ENCODE measurements at places on chromosomes 1 and 21.

DNA sequence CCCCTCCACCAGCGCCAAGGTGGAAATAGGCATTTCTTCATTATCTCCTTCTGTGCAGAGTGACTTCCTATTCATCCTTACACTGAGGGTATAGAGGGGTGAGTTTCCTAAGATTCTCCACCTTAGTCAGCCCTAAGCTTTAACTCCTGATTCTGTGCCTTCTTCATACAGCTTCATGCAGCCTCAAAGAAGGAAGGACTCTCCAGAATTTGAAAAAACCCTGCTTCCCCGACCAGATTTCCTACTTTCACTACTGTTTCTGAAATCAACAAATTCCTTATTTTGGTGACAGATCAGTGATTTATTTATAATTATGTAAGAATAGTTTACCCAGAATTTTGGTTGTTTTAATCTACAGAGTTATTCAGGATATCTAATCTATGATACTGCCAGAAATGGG is 28.6 kb downstream of the GFI1 start:
- no peak for DNase-seq

- peak; percentile 20 for DNase-seq
Observed at GRCh38 chr1:24745711-24746413, 615 bp downstream of the CLIC4 start.

DNA sequence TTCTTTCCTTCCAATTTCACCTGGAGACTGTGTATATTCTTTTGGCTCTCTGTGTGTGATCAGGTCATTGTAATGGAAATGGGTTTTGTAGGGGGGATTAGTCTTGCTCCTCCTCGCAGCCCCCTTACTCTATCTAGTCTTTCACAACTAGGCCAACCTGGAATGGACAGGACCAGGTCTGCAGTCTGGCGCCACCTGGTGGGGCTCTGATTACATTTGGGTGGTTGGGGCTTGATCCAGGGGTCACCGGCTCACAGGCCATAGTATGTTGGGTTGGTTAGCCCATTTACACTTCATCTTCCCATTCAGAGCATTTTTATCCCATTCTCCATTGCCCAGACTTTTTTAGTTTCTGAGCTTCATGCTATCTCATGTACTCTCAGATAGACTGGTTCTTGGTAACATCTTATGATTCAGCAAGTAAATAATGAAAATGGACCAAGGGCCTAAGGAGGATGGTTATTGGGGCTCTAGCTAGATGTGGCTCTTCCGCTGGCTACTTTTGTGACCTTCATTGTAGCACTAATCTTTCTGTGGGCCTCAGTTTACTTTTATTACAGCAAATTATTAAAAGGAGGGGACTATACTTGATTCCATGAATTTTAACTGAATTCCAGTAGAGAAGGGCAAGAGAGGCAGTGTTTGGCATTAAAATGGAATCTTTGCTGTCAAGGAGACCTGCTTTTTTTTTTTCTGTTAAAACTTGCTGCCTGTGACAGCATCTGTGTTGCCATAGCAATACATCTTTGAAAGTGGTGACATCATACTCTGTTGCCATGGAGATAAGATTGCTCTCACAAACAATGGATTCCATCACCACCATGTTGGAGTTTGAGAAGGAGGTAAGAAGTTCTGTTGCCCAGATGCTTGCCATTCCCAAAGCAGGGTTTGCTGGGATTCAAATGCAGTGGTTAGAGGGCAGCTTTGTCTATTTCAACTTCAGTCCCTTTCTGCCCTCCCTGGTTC is 150.1 kb downstream of the PLXNA2 start:
- peak; percentile 58 for DNase-seq

DNA sequence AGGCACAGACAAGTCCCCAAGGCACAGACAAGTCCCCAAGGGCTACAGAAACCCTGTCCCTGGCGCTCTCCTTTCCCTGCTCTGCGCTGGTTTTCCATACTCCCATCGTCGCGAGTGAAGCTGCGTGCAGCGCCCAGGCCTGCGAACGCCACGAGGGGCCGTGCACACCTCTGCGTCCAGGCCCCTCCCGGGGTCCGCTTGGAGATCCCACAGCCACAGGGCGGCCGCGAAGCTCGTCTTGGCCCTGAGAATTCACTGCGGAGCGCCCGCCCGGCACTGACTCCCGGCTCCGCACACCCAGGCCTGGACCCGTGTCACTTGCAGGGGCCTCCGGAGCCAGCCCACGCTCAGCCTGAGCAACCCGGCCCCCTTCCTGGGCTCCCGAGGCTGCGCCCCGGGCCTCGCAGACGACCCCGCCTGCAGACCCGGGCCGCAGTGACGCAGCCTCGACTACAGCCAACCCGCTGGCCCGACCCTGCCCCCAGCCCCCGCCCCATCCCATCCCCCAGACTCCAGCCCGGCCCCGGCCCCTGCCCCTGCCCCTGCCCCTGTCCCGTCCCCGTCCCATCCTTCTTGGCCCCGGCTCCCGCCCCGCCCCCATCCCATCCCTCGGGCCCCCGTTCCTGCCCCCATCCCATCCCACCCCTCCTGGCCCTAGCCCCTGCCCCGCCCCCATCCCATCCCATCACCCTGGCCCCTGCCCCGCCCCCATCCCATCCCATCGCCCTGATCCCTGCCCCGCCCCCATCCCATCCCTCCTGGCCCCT is 841 bp downstream of the POFUT2 start:
- DNase-seq: no peak

GRCh38 chr1:31797216-31797615 is 18.6 kb downstream of the SPOCD1 start:
- no peak for DNase-seq

- DNase-seq: no peak
Observed at GRCh38 chr1:55526716-55527115, 311.6 kb upstream of the USP24 start.

- DNase-seq: no peak
Observed at GRCh38 chr1:231278100-231278790, 37.2 kb downstream of the GNPAT start.

DNA sequence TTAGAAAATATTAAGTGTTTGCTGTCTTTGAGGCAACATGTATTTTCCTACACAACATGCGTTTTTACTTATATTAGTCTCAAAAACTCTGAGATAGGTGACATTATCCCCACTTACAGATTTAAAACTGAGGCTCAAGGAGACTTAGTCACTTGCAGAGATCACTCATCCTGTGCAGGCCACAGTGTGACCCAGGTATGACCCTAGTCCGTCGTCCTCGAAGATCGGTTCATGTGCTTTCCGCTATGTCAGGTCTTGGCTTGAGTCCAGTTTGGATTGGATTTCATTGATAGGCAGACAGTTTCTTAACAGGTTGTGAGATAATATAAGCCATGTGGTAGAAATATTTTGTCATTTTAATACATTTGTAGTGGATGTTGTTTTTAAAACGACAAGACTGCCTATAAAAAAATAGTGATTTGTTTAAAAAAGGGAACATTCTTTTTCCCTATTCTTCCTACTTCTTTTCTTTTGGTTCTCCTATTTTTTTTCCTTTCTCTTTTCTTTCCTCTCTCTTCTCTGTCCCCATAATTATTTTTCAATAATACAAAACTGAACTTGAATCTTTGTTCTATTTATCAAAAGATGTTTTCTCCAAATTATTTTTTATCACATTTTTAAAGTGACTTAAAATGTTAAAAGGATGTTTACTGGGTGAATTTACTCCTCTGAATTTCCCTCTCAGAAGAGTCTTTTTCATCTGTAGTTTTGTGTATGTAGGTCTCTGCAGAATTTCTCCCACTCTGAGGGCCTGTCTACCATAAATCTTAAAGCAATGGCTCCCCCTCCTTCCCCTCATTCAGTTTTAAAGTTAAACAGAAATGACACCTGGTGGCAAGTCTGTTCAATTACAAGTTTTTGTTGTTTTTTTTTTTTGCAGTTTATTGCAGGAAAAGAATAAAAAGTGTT is 81.8 kb downstream of the PHTF1 start:
- peak; percentile 34 for DNase-seq

GRCh38 chr1:173527151-173527826 is 50.2 kb downstream of the PRDX6 start:
- no peak for DNase-seq

- no peak for DNase-seq
Observed at GRCh38 chr21:35232545-35233176, 183.6 kb upstream of the RUNX1 start.

DNA sequence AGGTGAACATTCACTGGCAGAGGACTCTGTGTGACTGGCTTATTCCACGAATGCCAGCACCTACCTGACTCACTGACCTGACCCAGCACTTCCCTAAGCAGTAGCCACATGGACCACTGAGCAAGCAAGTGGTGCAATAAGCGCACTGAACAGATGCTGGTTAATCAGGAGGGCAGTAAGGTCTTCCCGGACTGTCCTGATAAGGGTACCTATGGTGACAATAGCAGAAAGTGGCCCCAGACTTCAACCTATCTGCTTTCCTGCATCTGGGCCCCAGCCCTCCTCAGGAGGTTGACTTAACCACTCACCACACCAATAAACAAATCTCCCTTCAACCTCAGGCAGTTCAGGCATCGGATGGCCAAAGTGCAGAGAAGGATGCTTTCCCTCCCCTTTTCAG is 65.7 kb downstream of the SETD4 start:
- no peak for DNase-seq

DNA sequence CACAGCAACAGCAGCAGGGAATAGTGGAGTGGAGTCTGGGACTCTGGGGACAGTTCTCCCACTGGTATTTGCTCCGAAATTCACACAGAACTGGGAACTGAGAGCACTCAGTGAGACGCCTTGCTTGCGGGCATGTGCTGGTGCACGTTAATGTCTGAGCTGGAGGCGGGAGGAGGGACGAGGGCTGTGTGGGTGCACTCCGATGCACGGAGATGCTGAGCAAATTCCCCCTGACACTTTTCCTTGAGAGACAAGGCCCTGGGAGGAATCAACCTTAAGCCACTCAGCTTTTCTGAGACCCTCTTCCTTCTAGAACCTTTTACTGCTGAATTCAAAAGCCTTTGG is 2.8 kb downstream of the RGS8 start:
- DNase-seq: no peak

DNA sequence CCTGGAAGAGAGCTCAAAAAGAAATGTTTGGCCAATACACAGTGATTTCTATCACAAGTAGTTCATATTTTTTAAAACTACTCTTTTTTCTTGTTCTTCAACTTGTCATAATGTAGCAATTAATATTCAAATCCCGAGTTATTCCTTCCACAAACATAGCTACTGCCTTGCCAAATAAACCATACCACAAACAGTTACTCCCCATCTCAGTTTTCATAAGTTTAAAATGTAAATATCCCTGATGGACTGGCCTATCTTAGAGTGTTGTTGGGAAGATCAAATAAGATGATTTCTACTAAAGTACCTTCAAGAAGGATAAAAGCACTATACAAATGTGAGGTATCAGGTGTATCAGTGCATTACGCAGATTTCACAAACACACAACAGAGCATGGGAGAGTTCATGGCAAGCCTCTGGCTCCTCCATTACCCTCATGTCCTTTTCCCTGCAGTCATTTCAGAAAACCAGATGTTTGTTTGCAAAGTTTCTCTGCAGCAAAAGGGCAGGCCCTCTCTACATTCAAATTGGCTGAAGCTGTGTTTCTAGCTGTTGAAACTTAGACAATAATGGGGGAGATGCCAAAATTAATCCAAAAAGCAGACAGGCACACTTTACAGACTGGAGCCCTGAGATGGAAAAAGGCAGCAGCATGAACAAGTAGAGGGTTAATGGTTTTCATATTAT is 16.1 kb downstream of the WLS start:
- DNase-seq: no peak

DNA sequence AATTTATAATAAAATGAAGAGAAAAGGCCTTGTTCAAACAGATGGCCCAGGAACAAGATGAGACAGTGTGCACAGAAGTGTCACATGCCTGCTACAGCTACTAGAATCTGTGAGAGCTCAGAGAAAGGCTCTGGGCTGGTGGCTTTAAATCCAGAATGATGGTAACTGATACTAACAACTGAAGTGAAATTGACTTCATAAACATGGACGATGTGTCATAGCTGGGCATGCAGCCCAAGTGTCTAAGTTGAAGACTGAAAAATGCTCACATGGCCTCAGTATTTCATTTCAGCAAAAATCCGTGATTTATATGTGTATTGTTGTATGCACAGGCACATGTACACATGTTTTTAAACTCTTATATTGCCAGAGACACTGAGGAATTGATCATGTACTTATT is 208.3 kb upstream of the RUNX1 start:
- no peak for DNase-seq

GRCh38 chr21:45211661-45212060 is 76.0 kb downstream of the POFUT2 start:
- DNase-seq: no peak

GRCh38 chr1:111737216-111738132 is 1.7 kb downstream of the INKA2 start:
- no peak for DNase-seq

GRCh38 chr1:2786329-2787162 is 14.9 kb downstream of the TTC34 start:
- DNase-seq: peak; percentile 61

DNA sequence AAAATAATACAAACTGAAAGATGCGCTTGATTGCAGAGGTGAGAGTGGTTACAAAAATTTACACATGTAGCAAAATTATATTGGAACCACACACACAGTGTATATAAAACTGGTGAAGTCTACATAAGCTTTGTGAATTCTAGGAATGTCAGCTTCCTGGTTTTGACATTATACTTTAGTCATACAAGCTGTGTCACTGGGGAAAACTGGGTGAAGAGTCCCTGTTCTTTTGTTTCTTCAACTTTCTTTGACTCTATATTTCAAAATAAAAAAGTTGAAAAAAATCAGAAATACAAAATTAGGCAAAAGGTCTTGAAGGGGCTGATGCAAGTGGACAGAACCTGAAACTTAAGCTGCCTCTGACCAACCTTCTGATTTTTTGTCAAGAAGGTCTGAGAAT is 3.0 kb downstream of the C1QC start:
- DNase-seq: no peak

GRCh38 chr1:55466921-55467320 is 251.8 kb upstream of the USP24 start:
- no peak for DNase-seq

DNA sequence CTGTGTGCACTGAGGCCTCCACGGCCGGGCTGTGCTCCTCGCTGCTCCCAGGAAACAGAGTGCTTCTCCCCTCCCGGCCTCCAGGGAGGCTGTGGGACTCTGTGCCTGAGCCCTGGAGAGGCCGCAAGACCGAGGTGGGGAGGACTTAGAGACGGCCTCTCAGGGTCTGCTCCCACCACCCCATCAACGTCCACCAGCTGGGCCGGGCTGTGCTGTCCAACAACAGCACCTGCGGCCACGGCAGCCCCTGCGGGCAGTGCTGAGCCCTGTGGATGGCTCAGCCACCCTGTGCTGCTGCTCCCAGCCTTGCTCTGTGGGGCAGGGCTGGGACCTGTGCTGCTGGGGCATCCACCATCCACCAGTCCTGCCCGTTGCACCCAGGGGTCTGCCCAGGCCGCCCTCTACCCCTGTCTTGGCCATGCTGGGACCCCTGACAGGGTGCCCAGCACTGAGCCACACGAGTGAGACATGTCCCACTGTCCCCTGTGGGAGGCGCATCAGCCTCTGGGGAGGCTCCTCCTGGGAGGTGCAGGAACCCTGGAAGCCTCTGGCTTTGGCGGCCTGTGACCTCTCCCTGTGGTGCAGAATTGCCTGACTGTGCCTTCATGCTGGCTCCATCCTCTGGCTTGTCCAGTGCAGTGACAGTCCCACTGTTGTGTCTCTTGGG is 31.2 kb upstream of the LRRC3 start:
- DNase-seq: no peak

Measured in activated CD4-positive, alpha-beta T cell treated with anti-CD3 and anti-CD28 coated beads, Interleukin-2, amount 50 U/mL, for 16 hours (primary cell).